ENCODE measurements at places on chromosomes 12 and 14.
A peak's percentile ranks its signal among the peaks of the same experiment; 100 is the strongest.

DNA sequence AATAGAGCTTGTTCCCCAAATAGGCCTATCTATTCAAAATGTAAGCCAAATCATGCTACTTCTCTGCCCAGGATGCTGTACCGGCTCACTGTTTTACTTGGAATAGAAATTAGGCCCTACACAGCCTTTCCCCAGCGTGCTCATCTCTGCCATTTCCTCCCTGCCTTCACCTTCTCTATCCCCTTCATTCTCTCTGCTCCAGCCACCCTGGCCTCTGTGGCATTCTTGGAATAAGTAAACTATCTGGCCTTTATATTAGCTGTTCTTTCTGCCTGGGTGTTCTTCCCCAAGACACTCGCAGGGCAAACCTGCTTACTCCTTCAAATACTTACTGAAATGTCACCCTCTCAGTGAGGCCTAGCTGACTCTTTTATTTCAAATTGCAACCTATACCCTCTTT, 30.9 kb upstream of the DYRK2 start:
- DNase-seq: no peak

- peak; percentile 68 for DNase-seq
Measured at GRCh38 chr12:127108360-127109215, 1158.4 kb upstream of the TMEM132C start.

DNA sequence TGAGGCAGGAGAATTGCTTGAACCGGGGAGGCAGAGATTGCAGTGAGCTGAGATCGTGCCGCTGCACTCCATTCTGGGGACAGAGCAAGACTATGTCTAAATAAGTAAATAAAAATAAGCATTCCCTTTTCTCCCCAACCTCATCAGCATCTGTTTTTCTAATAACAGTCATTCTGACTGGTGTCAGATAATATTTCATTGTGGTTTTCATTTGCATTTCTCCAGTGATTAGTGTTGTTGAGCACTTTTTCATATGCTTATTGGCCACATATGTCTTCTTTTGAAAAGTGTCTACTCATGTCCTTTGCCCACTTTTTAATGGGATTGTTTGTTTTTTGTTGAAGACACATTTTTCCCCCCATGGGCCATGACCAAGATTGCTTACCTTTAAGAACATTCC, 243.2 kb downstream of the ADAMTS20 start:
- no peak for DNase-seq

DNA sequence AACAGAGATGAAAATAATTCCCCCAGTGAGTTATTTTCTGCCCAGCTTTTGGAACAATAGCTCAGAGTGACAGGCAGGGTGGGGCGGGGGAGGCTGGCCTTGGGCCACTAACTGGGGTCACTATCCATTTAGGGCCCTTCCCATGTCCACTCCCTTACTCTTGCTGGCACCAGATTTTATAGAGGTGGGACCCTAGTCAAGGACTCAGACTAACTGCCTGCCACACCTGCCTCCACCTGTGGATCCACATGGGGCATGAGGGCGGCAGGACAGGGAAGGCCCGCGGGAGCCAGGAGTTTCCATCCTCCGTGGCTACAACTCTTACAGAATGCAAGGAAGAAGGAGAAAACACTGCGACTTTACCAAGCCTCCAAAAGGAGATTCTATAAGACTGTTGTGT, 10.1 kb downstream of the VDR start:
- no peak for DNase-seq

- peak; percentile 95 for DNase-seq
Measured at GRCh38 chr12:119178544-119179334, at the start of gene HSPB8. Gene HSPB8 (plus strand): TSS chr12:119178931. CDS start chr12:119179313, 382 bp downstream.

- no peak for DNase-seq
Measured at GRCh38 chr12:85310456-85311076, 30.5 kb downstream of the ALX1 start.

DNA sequence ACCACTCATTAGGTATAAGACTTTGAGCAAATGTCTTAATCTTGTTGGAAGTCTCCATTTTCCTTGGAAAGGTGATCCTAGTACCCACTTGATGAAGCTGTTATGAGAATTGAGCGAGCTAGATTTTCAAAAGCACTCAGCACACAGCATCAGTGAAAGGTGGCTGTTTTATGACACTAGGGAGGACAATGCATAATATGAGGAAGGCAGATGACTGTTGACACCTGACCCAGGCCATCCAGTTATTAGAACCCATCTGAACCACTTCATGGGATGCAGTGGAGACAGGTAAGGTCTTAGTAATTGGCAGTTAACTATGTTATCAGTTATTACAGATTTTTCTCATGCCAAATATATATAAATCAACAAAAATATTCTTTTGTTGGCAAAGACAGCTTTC, 369.9 kb upstream of the PDE3A start:
- no peak for DNase-seq

- no peak for DNase-seq
Measured at GRCh38 chr12:74722709-74723108, 185.1 kb downstream of the ATXN7L3B start.

DNA sequence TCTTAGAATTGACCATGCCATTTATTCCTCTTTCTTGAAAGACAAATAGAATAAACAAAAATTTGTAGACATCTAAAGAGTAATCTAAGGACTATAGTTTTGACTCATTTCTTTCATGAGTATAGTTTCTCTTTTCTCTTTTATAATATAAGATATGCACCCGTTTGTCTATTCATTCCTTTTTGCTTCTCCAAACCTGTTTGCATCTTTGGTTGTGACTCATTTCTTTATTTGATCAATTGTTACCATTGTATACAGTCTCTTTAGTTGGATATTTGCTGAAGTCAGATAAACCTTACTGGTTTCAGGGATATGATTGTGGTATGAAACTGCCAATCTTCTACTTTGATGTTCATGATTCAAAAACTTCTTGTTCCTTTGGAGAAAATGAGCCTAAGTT, 268.7 kb downstream of the FBXL14 start:
- no peak for DNase-seq

DNA sequence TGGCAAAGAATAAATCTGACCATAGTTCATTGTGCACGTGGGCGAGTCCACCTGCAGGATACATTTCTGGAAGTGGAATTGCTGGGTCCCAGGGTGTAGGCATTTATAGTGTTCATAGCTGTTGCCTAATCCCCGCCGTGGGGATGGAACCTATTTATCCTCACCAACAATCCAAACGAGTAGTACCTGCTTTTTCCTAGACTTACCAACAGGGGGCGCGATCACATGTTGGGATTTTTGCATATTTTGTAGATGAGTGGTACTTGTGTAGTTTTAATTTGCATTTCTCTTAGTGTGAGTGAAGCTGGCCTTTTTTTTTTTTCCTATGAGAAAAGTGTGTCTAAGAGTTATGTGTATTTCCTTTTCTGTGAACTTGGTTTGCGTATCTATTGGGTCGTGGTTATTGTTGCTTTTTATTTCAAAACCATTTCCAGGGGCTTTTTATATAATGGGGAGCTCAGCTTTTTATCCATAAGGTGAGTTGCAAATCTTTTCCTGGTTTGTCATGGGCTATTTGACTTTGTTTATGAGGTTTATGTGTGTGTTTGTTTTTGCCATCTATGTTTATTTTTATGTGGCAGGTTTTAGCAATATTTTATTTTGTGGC, 67.2 kb downstream of the CCDC92 start:
- peak; percentile 49 for DNase-seq

- DNase-seq: peak; percentile 24
Measured at GRCh38 chr14:103698380-103699260, 16.6 kb downstream of the XRCC3 start.

- DNase-seq: no peak
Measured at GRCh38 chr12:99284161-99284560, 363.4 kb upstream of the GARIN6 start.

DNA sequence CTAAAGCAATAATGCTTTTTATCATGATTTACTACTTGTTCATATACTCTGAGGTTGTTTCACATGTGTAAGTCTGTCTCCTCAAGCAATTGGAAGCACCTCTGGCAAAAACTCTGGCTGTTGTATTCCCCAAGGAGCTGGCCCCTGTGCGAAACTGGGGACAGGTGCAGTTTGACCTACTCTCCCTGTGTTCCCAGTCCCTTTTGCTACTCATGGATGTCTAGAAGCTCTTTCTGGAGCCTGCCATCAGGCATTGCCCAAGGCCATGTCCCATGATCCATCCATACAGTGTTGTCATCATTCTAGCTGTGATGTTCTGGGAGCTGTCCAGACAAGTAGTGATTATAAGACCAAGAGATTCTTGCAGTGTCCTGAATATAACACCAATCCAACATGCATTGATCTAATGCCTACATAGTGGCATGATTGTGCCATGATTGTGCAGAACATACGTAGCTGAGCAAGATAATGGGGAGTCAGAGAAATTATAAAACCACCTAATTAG, 14.9 kb downstream of the AKAP6 start:
- DNase-seq: no peak
